NCI-H748 treated with DMSO at 0.1 percent for 48 hours (cell line): ENCODE measurements at places on chromosomes 13 and 19.
A peak's percentile ranks its signal among the peaks of the same experiment; 100 is the strongest.

GRCh38 chr19:7657131-7657751, 11.6 kb upstream of the RETN start:
- DNase-seq: no peak

- DNase-seq: no peak
Measured at GRCh38 chr19:12485571-12485970, 955 bp upstream of the ZNF709 start.

DNA sequence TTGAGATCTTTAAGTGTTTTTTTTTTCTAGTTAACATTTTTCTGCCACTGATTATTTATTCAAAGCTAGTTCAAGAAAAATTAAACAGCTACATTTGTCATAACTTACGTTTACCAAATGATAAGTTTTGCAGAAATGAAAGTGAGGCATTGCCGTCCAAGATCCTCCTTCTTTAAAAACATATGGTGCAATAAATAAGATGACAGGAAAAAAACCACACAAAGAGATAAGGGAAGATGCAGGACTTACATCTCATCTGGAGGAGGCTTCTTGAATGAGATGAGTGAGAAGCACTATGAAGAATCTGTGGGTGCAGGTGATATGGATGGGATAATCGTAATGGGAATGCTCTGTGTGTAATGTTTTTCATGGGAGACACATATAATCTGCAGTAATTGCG, 12.4 kb downstream of the TNFSF13B start:
- DNase-seq: no peak

GRCh38 chr19:51729781-51730180, 6.0 kb upstream of the HAS1 start:
- no peak for DNase-seq

GRCh38 chr19:18596752-18597157, 8.2 kb downstream of the REX1BD start:
- peak; percentile 9 for DNase-seq

DNA sequence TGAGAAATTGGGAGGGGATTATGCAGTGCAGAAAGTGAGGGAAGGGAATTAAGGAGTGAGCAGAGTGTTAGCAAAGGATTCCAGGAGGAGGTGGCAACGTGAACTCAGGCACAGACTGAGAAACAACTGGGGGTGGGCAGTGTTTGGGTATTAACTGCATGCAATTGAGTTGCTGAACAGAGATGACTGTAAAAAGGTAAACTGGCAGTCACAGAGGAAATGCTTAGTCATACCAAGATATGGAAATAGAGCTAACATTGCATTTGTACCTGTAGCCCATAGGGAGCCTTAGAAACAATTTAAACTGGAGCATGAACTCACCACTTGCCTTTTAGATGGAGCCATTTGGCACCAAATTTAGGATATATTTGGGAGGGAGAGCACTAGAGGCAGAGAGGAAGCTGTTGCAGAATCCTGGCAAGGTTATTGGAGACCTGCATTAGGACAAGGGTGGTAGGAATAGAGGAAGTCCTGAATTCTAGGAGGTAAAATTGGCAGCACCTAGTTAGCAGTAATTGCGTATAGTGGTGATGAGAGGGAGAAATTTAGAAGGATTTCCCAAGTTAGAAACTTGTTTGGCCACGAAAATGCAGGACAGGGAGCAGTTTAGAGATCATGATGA, 100.6 kb upstream of the FRY start:
- DNase-seq: no peak
